ENCODE measurements at places on chromosomes 2 and 18.

DNA sequence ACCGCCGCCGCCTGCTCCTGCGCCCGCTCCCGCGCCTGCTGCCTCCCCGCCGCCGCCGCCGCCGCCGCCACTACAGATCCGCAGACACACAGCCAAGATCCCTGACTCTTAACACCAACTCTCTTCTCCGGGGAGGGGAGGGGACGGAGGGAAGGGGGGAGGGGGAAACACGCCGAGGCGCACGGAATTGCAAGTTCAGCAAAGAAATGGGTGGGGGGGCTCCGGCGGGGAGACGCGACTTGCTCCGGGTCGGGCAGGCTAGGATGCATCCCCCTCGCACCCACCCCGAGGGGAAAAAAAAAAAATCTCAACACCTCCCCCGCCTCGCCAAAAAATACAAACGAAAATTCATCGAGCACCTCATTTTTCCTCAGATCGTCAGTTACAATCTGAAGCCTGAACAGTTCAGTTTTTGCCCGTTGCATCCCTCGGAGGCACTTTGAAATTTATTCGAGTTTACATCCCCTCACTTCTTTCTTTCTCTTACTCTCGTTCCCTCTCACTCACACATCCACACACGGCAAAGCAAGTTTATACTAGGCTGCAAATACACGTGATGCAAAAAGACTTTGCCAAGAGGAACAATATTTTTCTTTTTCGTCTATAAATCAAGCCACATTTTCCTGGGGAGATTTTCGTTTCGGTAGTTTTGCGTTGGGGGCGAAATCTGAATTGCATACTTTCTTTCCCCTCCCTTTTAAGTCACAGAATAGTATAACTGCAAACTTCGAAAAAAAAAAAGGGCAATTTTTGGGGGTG is at the start of gene TCF4:
Gene TCF4 (minus strand): TSS at position 82 of the 759 bp plus-strand sequence. CDS start 1,076 bp downstream, outside the sequence.
- DNase-seq = peak; percentile 86

- DNase-seq = no peak
These were observed 121.1 kb upstream of the ACAA2 start for GRCh38 chr18:49934457-49934856.

GRCh38 chr2:146451972-146452371 is 1392.9 kb upstream of the ACVR2A start:
- DNase-seq = no peak

- DNase-seq = no peak
These were observed 159.1 kb upstream of the LHCGR start for GRCh38 chr2:48914477-48915089.

All from NAMALWA (cell line).